ENCODE measurements at places on chromosomes 1 and 21. TPM values are rescaled to one million over a fixed set of nuclear protein-coding genes. Genes with fewer than 3 reads are reported as not detected.

- no peak for DNase-seq
Observed at GRCh38 chr21:36663033-36663855, 35.7 kb upstream of the SIM2 start.

GRCh38 chr1:58874342-58874741 lies 90.5 kb upstream of the JUN start:
- no peak for DNase-seq

The TSSK3 gene
- not detected for polyA plus RNA-seq

The OR10Z1 gene
- not detected for polyA plus RNA-seq

DNA sequence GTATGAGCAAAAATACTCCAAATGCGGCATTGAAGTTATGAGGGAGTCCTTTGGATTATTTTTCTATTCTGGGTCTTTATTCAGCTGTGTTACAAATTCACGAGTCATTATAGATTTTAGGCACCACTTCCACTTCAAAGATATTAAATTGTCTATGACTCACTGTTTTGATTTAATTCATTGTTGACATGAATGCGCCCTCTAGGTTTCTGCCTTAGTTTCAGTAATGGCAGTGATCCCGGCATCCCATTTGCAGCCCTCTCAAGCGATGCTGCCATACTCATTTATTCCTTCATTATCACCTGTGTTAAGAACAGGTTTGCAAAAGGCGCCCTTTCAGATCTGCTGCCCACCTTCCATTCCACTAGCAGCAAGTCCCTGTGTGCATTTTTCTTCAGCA lies 14.0 kb downstream of the RSPO1 start:
- DNase-seq = no peak

- no peak for DNase-seq
Observed at GRCh38 chr21:31688603-31689368, 29.3 kb downstream of the SOD1 start.

DNA sequence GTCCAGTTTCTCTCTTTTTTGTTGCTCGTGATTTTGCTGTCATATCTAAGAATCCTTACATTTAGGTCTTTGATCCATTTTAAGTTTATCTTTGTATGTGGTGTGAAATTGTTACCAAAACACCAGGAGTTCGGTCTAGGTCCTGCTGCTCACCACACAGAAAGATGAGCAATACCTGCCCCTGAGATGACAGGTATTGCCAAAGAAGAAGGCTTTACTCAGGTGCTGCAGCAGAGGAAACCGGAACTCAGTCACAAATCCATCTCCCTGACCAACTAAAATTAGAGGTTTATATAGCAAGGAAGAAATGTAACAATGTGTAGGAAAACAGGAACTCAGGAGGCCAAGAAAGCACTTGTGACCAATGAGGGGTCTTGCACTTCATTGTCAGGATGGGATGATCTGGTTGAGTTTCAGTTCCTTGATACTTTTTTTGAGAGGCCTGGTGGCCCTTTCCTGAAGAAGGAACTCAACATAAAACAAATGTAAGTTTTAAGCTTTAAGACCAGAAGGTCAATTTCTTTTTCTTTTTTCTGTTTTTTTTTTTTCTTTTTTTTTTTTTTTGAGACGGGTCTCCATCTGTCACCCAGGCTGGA lies 16.5 kb upstream of the SETDB1 start:
- no peak for DNase-seq

DNA sequence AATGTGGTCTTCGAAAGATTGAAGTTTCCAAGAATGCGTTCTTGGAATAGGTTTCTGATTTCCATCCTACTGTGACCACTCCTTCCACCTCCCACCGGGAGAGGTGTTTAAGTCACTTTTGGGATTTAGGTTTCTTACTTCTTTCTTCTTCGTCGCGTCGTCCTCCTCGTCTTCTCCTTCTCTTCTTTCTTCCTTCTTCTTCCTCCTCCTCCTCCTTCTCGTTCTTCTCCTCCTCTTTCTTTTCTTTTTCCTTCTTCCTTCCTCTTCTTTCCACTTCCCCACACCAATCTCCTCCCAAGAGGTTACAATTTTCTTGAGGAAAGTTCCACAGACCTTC lies 2.1 kb downstream of the CACHD1 start:
- DNase-seq = no peak

- DNase-seq = peak; percentile 10
Observed at GRCh38 chr1:167465743-167466142, 52.6 kb downstream of the CD247 start.
